ENCODE measurements at places on chromosomes 2 and 18.

GRCh38 chr2:27494284-27494943 is 586 bp downstream of the FNDC4 start:
- DNase-seq: no peak

DNA sequence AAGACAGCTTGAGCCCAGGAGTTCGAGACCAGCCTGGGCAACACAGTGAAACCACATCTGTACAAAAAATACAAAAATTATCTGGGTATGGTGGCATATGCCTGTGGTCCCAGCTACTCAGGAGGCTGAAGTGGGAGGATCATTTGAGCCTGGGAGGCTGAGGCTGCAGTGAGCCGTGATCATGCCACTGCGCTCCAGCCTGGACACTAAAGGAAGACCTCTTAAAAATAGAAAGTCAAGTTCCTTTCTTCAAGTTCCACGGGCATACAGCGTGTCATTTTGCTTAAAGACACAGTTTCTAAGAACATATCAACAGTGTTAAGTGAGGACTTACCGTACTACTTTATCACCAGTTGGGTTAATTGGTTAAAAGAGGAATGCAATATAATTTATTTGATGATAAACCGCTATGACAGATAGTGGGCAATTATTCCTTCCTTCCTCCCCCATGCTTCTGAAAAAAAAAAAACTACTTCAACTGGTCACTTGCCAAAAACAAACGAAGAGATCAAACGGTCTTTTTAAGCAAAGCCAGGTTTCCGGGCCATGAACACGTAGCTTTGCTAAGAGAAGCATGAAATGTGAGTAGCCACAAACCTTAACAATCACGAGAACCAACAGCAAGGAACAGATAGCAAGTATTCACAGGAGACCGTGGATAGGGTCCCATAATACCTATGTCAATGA is 21.4 kb downstream of the AP1S3 start:
- no peak for DNase-seq

DNA sequence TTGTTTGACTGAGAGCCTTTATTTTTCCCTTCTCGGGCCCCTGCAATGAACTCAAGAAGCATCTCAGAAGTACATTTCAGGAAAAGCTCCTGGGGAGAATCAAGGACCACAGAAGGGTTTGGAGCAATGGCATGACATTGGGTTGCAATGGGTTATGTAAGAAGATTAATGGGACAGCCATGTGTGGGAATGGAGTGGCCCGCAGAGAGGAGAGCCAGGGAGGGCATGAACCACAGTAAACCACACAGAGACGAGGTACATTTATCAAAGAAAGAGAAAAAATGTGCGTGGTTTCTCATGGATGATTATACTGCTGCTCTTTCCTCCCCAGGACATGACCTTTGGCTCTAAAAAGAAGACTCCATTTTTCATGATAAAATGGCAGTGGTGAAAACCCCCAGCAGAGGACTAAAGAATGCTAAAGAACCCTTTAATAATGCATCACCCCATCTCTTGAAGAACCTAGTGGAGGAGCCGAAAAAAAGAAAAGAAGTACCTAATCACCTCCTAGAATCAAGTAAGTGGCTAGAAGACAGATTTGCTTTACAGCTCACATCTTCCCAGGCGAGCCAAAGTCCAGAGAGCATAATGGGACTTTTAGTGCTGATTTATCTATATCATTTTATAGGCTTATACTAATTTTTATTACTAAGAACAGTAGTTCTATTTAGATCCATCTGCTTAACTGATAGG is 1.7 kb downstream of the CFAP221 start:
- no peak for DNase-seq

- DNase-seq: no peak
Measured at GRCh38 chr2:119108186-119108585, 50.4 kb downstream of the C1QL2 start.

GRCh38 chr2:62032096-62032495 is 126.6 kb downstream of the COMMD1 start:
- no peak for DNase-seq

DNA sequence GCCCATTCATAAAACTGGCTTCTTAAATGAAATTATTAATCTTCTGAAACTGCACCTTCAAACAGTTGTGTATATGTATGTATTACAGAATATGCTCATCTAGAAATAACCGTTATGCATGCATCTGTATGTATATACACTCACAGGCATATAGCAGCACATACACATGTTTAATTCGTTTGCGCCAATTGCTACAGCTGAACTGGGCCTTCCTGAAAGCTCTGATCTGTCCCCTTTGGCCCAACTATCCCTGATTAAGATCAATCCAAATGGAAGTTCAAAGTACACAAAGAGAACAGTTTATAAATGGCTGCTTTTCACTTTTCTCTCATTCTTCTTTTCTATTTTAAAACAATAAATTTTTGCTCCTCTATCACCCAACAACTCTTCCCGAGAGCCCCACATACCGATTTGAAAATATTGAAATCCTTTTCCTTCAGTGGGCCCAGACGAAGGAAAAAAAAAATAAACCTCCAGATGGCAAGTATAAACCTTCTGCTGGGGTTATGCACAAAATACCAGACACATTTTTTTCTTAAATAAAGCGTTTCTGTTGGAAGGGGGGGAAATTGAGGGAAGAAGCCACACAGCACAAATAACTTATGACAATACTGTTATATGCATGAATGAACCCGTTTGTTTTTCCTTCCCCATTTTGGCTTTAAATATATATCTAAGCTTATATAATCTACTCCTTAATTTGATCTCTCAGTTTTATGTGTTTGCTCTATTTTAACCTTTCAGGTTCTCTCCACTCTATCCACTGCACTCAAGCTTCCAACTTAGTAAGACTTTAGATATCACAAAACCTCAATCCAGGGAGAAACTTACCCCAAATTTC is 267.3 kb downstream of the TCF4 start:
- DNase-seq: no peak

GRCh38 chr18:12119358-12119757 is 25.7 kb downstream of the ANKRD62 start:
- no peak for DNase-seq
